ENCODE measurements at places on chromosomes 1 and 21.

- no peak for DNase-seq
Measured at GRCh38 chr1:7922301-7922700, 18.3 kb downstream of the TNFRSF9 start.

- DNase-seq: no peak
Measured at GRCh38 chr1:55329091-55329490, 113.9 kb upstream of the USP24 start.

DNA sequence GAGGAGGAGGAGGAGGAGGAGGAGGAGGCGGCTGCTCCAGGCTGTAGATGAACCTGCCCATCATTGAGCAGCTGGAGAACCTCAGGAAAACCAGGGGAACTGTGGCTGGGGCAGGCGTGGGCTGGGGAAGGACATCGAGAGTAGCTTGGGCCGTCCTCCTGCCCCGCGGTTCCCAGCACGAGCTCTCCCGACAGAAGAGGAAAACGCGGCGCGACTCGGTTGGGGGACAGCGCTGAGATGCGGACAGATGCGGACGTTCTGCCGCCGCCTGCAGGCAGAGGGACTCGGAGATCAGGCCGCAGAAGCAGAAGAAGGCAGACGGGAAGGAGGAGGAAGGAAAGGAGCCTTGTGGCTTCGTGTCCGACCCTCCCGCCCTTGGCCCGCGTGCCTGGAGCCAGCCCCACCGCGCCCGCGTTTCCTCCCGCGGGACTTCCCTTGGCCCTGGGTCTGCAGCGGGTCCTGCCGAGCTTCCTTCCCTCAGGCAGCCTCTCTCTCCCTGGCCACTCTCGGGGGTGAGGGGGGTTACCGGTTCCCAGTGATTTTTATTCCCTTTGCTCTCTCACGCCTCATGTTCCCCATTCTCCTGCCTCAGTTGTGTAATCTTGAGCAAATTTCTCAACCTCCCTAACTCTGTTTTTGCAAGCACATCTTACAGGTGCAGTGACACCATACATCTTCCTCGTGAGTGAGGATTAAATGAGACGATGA, 1.7 kb upstream of the TNFRSF9 start:
- DNase-seq: peak; percentile 79

- DNase-seq: no peak
Measured at GRCh38 chr1:18948913-18949685, 7.4 kb downstream of the IFFO2 start.

- DNase-seq: no peak
Measured at GRCh38 chr1:232655028-232655745, 25.3 kb upstream of the SIPA1L2 start.

GRCh38 chr1:248923352-248924338, 17.6 kb downstream of the PGBD2 start:
- no peak for DNase-seq

- DNase-seq: no peak
Measured at GRCh38 chr1:204136814-204137213, 15.0 kb downstream of the ETNK2 start.

GRCh38 chr1:179828554-179829110, 49.0 kb downstream of the TOR1AIP2 start:
- DNase-seq: no peak

GRCh38 chr21:44962403-44962966, 22.7 kb downstream of the SLX9 start:
- no peak for DNase-seq

- DNase-seq: no peak
Measured at GRCh38 chr1:5142389-5142788, 488.0 kb downstream of the AJAP1 start.

DNA sequence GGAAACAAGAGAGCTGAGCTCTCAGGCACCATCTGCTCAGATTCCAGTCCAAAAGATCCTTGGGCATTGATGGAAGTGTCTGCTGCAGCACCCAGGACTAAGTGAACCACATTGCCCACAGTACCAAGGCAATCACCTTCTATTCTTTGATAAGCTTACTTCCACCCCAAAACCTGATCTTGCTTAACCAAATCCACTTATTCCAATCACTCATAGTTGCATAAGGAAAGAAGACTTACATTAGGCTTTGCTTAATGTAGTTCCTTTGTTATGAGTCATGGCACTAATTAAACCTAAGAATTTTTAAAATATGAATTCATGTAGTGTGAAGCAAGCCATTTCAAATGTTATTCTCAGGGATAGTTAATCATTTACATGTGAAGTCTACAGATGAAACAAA, 84.5 kb downstream of the UCHL5 start:
- no peak for DNase-seq

DNA sequence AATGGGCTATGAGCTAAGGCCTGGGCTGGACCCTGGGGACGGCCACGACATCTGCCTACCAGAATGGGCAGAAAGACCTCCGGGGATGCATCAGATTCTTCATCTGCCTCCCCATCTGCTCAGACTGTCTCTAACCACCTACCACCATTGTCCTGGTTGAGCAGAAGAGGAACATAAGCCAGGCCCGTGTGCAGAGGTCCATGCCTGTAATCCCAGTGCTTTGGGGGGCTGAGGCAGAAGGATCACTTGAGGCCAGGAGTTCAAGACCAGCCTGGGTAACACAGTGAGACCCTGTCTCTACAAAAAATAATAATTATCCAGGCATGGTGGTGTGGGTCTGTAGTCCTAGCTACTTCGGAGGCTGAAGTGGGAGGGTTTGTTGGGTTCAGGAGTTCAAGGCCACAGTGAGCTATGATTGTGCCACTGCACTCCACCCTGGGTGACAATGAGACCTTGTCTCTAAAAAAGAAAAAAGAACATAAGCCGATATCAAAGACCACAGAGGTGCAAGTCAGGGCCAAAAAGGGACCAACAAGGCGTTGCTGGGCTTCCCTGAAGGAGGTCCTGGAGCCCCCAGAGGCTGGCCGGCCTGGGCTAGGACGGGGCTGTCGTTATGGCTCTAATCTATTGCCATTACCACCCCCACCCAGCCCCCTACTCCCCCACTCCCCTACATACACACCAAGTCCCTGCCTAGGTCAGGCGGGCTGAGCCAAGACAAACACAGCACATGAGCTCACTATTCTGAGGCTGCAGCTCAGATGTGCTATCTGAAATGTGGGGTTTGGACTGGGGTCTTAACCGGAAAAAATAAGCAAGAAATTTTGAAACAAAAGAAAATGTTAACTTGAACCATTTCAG, 239.2 kb upstream of the RAB4A start:
- no peak for DNase-seq

DNA sequence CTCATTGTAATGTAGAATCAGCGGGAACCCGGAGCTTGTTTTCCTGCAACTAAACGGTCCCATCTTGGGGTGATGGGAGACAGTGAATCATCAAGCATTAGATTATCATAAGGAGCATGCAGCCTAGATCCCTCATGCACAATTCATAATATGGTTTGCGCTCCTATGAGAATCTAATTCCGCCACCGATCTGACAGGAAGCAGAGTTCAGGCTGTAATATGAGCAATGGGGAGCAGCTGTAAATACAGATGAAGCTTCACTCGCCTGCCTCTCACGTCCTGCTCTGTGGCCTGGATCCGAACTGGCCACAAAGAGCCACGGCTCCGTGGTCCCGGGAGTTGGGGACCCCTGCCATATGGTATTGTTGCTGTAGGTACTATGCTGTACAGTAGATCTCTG, 1.6 kb downstream of the IFI44 start:
- DNase-seq: peak; percentile 33

DNA sequence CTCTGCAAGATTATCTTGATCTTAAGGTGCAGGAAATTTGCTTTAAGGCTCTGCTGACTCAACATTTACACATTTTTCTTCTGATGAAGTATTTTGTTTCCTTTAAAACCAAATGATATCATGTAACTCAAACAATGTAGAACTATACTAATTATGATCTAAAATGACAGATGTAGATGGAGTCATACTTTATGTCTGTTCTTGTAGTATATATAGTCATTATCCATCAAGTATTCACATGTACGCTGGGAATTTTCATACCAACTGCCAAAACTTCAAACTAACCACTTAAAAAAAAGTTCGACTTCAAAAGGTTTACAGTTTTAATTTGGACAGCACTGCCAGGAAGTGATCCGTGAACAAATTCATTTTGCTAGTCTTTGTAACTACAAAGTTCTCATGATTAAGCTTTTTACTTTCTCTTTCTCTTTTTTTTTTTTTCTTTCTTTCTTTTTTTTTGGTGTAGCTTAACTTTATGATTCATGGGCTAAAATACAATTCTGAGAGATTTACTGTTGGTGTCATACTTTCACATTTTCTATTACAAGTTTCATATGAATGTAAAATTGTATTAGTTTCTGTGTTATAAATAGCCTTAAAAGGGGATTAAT, 509.0 kb upstream of the CXADR start:
- no peak for DNase-seq

- DNase-seq: no peak
Measured at GRCh38 chr1:44346184-44346583, 8.9 kb downstream of the ERI3 start.

GRCh38 chr1:241531195-241532161, 700 bp upstream of the KMO start:
- DNase-seq: peak; percentile 95

- no peak for DNase-seq
Measured at GRCh38 chr1:15038232-15039016, 115.1 kb upstream of the TMEM51 start.

DNA sequence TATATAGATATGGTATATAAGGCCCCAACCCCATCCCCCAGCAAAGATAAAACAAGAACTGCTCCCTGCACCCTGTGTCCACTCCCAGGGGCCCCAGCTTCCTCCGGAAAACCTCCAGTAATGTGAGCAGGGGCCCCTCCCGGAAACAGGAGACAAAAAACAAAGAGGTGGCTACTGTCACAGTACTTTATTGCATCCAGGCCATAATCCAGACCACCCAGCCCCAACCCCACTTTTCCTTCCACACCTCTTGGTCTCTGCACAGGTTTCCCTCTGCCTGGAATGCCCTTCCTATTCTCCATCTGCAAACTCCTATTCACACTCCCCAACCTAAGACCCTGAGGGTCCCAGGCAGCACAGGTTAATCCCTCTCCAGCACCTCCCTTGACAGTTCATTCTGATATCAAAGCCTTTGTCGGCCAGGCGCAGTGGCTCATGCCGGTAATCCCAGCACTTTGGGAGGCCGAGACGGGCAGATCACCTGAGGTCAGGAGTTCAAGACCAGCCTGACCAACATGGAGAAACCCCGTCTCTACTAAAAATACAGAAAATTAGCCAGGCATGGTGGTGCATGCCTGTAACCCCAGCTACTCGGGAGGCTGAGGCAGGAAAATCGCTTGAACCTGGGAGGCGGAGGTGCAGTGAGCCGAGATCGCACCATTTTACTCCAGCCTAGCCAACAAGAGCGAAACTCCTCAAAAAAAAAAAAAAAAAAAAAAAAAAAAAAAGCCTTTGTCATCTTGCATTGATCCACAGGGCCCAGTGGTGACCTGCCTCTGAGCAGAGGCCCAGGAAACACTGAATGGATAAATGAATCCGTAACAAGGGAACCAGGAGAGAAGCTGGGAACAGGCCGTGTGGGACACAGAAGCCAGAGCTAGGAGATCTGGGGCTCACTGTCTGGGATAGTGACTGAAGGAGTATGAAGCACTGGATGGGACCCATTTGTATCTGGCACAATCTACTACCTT, 2.3 kb upstream of the AUNIP start:
- DNase-seq: peak; percentile 93

- DNase-seq: no peak
Measured at GRCh38 chr1:248900637-248901036, 5.4 kb upstream of the PGBD2 start.

DNA sequence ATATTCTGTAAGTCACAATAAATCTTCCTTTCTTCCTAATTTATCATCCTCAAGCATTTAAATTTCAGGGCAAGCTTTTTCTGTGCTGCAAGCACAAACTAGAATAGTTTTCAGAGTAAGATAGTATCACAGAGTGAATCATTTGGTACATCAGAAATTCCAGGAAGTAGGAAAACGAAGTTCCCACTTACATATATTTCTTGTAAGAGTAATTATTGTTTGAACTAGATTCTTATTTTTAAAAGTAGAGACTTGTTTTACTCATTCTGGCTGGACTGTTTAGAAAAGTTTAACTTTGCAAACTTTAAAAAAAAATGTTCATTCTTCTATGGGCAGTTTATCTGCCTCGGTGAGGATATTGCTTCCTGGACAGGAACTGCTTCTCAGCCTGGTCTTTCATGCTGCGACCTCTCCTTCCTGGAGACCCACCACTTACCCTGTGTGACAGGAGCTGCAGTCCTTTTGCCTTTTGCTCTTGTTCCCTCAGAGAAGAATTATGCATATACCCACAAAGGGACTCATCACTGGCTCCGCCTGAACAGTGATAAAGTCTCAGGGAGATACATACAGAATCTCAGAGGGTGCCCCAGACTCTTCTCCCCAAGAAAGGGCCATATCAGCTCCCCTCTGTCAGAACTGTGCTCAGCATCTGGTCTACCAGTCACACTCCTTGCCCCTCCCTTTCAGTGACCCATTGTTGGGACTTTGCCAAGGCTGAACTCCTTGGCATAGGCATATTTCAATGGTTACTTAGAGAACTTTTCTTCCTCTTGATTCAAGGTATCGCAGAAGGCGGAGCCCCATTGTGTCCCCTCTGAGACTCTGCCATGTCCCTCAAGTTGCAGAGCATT, 102.7 kb upstream of the CD55 start:
- DNase-seq: no peak
